Activated effector memory CD4-positive, alpha-beta T cell treated with Interleukin-2 at 50 U/mL for 16 hours (primary cell): ENCODE measurements at places on chromosomes 4 and X.

- no peak for DNase-seq
These were observed 4.8 kb downstream of the C4orf54 start for GRCh38 chr4:99652596-99653436.

DNA sequence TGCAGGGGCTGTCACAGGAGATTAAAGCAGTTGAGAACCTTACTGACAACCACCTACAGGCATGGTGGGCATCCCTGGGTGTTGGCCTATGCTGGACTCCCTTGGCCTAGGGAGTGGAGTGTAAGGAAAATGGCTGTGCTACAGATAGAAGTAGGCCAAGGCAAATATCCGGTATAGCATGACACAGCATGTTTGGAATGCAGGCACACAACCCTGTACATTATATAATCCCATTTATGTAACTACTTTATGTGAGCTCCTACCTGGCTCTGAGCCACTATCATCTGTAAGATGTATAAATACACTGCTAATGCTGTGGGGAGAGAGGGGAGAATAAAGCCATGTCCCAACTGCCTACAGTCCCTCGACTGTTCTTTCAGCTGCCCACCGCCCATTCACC is 38.7 kb upstream of the KCTD8 start:
- no peak for DNase-seq

- no peak for DNase-seq
These were observed 16.7 kb downstream of the IL21 start for GRCh38 chr4:122604146-122604545.

DNA sequence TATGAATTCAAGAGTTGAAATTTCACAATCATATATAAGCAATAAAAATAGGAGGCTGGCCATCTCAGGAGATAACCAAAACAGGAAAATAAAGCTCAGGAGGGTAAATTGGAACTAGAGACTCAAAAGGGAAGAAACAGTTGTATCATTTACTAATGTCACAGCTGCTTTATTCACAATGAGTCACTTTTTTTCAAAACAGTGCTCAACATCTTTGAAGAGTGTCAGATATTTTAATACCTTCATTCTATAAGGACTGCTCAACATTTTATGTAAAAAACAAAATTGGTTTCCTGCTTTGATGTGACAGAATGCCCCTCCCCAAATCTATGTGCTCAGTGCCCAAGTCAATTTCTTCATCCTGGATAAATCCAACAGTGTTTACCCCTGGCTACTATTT is 97.7 kb downstream of the DDX60 start:
- DNase-seq: no peak

- no peak for DNase-seq
These were observed 343.7 kb downstream of the GRIA2 start for GRCh38 chr4:157564218-157564617.

DNA sequence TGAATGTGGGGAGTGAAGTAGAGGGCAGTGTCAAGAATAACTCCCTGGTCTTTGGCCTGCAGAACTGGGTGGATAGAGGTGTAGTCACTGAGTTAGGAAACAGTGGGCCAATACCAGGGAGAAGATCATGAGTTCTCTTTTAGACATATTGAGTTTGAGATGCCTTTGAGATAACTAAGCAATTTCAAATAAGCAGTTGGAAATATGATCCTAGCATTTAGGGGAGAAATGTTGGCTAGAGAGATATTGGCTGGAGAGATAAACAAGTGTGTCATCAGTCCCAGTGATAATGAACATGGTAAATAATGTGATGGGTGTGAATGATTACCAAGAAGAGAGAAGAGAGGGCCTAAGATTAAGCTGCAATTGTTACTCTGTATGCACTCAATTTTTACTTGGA is 95.3 kb upstream of the HPRT1 start:
- no peak for DNase-seq

- DNase-seq: no peak
These were observed 57.0 kb downstream of the DHX15 start for GRCh38 chr4:24527371-24527770.

DNA sequence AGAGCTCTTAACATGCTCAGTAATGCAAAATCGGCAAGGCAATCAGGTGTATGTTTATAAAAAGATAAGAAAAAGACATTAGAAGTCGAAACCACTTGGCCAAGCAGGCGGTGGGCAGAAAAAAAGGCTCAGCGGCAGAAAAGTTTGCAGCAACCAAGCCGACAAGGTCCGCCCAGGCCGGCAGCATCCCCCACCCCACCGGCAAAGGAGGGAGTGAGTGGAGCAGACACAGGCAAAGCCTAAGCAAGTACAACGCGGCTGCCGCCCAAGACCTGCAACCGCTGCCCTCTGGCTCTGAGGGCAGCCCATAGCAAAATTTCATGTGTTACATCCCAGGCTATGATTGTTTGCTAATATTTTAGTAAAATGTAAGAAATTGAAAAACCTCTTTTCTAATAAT is 125.4 kb upstream of the ZCCHC13 start:
- DNase-seq: no peak

- DNase-seq: no peak
These were observed 45.5 kb upstream of the CLNK start for GRCh38 chr4:10730019-10730418.

DNA sequence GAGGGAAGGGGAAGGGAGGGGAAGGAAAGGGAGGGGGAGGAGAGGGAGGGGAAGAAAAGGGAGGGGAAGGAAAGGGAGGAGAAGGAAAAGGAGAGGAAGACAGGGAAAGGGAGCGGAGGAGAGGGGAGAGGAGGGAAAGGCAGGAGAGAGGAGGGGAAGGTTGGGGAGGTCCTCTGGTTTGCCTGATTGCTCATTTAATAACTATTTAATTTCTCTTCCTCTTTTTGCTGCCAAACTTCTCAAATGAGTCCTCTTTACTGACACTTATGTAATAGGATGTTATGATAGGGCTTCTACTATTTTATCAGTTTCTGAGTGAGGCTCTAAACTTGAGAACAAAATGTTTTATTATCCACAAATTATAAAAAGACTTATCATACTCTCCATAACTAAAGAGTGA is 35.4 kb upstream of the PPA2 start:
- DNase-seq: no peak

DNA sequence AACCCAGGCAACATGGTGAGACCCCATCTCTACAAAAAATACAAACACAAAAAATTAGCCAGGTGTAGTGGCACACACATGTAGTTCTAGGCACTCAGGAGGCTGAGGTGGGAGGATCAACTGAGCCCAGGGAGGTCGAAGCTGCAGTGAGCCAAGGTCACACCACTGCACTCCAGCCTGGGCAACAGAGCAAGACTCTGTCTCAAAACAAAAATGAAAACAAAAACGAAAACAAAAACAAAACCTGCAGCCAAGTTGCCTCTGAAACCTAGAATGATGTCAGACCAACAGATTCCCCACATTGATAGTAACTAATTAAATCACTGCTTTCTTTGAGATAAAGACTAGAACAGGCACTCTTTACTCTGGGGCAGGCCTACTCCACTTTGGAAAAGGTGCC is 104.5 kb downstream of the AMELX start:
- no peak for DNase-seq

DNA sequence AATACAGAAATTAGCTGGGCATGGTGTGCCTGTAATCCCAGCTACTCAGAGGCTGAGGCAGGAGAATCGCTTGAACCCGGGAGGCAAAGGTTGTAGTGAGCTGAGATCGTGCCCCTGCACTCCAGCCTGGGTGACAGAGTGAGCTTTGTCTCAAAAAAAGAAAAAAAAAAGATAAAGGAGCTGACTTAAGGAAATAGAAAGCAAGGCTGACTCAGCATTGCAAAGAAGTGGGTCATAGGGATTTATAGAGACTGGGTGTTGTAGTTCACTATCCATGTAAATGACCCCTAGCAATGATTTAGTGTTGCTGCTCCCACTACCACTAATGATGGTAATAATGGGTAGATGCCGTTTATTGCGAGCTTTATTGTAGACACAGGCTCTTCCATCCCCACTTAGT is 47.6 kb downstream of the ADD1 start:
- no peak for DNase-seq

DNA sequence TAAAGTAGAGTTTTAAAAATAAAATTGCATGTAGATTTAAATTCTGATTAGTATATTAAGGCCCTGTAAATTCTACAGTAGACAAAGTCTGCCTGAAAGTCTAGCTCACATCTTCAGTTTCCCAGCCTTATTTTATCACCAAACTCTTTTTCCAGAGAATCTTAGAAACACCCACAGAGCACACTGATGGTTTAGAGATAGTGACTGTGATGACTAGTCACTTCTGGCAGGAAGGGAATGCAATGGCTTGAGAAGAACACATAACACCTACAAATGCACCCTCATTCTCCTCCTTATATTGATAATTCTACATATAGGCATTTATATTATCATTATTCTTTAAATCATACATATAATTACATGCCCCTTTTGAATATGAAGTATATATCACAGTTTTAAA is 232.9 kb downstream of the ARAP2 start:
- DNase-seq: no peak

DNA sequence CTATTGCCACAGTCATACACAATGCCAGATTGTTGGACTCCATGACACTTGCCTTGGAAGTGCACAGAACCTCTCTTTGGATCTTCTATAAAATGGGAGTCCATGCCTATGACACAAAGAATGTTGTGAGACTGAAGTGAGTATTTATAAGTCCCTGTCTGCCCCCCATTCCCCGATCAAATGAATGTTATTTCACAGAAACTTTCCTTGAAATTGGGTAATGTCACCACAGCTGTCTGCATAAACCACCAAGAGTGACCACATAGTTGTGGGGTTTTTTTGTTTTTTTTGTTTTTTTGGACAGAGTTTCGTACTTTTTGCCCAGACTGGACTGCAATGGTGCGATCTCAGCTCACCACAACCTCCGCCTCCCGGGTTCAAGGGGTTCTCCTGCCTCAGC is 27.1 kb upstream of the REST start:
- no peak for DNase-seq

DNA sequence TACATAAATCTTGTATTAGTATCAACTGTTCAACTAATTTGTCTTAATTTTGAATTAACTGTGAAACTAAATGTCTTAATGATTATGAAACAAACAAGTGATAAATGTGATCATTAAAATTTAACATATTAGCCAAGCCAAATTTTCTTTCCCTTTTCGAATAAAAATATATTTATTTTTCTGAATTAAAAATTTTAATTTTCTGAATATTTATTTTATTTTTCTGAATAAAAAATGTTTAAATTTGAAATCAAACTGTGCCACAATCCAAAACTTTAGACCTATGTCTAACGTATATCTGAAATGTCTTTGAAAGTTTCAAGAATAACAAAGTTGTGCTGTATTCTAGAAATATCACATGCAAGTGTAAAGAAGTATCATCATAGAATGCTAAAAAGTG is 4.7 kb downstream of the GABRA2 start:
- no peak for DNase-seq

DNA sequence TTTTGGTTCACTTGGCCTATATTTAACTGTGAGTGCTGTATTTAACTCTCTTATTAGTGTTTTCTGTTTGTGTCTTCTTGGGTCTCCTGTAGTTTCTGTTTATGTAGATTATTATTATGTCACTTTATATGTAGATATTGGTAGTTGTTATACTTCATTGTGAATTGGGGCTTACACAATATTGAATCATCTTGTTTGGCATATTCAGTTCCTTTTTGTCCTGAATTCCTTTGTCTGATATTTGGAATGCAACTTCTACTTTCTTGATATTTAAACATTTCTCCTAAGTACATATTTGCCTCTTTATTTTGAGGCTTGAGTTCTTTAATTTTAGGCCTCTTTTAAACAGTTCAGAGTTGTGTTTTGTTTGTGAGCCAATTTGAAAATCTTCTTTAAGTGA is 544.8 kb upstream of the ADGRL3 start:
- no peak for DNase-seq

- DNase-seq: no peak
These were observed 3.8 kb upstream of the SERPINA7 start for GRCh38 chrX:106042296-106042695.

GRCh38 chr4:16846540-16847117 is 51.8 kb downstream of the LDB2 start:
- no peak for DNase-seq

GRCh38 chr4:53919535-53919934 is 144.9 kb downstream of the CHIC2 start:
- no peak for DNase-seq

GRCh38 chrX:74535408-74536151 is 78.8 kb downstream of the RLIM start:
- DNase-seq: peak; percentile 16

DNA sequence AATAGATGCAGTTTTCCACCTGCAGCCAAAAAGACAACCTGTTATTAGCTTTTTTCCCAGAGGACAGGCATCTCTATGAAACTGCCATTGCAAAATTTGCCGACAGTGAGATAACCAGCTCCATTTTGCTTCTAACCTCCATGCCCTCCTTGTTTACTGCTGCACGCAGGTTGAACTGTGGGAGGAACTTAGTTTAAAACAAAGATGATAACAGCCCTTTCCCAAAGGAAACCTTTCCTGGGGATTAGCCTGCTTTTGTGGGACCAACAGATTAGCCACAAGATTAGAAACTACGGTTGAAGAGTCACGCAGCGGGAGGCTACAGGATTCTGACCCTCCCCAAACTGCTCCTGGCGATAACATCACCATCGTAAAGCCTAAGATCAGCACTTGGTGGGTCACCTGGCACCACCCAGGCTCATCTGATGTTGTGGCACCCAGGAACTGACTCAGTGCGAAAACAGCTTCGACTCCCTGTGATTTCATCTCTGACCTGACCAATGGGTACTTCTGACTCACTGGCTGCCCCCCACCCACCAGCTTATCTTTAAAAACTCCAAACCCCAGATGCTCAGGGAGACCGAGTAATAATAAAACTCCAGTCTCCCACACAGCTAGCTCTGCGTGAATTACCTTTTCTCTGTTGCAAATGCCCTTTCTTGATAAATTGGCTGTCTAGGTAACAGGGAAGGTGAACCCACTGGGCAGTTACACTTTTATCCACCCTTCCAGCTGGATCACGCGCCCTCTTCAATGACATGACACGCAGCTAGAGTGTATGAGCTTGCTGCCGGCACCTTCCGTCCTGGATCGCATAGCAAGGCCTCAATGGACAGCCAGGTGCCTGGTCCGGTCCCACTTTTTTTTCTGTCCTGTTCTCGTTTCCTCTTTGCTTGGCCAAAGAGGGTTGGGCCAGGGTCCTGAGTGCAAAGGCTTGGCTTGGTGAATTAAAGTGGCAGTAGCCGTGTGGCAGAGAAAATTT is 27.2 kb downstream of the NOP14 start:
- peak; percentile 48 for DNase-seq

DNA sequence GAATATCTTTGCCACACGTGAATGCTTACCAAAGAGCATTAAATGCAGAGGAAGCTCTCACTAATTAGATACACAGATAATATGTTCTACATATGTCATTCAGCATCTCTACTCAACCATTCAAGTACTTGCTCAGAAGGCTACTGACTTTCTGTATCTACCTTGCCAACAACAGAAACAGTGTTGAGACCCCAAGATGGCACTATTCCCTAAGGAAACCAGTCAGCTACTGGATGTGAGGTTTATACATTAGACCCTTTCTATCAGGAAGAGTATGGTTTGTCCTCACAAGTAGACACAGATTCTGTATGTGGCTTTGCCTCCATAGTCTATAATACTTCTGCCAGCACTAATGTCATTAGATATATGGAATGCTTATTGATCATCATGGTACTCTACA is 443.9 kb upstream of the INTU start:
- DNase-seq: no peak

- no peak for DNase-seq
These were observed 170.1 kb downstream of the ATP10D start for GRCh38 chr4:47654972-47655693.

- DNase-seq: no peak
These were observed 9.5 kb downstream of the HPRT1 start for GRCh38 chrX:134469486-134469885.

GRCh38 chr4:57370691-57371090 is 260.5 kb upstream of the IGFBP7 start:
- no peak for DNase-seq

GRCh38 chr4:164659765-164660164 is 94.2 kb upstream of the SMIM31 start:
- DNase-seq: no peak
